ENCODE measurements at places on chromosomes 16 and 17.

GRCh38 chr17:46135879-46136563 is 57.2 kb downstream of the KANSL1 start:
- no peak for DNase-seq

GRCh38 chr17:28533091-28533807 is 19.2 kb downstream of the UNC119 start:
- no peak for DNase-seq

GRCh38 chr17:28982131-28982793 is 23.6 kb downstream of the SEZ6 start:
- DNase-seq = peak; percentile 35

DNA sequence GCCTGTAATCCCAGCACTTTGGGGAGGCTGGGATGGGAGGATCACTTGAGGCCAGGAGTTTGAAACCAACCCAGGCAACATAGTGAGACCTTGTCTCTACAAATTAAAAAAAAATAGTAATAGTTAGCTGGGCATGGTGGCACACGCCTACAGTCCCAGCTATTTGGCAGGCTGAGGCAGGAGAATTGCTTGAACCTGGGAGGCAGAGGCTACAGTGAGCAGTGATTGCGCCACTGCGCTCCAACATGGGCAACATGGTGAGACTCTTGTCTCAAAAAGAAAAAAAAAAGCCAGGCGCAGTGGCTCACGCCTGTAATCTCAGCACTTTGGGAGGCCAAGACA is 56.9 kb upstream of the MRTFB start:
- no peak for DNase-seq

DNA sequence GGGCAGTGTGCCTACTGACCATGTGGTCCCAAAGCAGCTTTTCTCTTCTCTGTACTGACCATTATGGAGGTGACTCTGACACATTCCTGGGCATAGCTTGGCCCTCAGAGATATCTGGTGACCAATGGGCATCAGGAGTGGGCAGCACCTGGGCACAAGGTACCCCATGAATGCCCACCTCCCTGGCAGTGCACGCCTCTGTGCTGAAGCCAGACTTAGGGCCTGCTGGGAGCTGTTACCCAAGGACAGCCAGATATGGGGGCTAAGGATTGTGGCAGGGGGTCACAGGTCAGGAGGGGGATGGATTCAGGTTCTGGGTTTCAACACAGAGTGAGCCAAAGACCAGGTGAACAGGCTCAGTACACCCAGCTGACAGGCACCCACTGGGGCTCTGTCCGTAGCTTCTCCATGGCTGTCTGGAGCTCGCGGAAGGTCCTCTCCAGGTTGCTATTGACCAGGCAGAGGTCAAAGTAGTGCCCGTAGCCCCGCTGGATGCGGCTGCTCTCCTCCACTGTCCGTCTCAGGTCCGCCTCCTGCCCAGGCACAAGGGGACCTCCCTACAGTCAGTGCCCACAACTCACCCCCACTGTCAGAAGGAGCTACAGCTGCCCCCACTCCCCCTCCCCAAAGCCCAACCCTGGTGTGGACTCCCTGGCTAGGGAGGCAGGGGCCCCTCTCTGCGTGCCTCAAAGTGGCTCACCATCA is 29.7 kb downstream of the MPP2 start:
- DNase-seq = no peak

DNA sequence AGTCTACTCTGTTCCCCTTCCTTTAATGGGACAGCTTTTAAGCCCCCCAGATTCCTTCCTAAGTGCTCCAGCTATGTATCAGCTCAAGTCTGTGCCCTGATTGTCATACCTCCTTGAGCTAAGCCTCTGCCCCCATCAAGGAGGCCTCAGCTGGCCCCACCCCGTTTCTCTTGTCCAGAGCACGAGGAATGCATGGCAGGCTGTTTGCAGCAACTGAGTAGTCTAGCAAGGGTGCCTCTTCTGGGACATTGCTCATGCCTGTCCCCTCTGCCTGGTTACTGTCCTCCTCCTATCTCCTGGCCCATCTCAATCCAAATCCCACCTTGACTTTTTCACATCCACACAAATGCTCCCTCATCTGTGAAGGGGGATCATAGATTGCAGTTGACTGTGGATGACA is 27.8 kb upstream of the TMEM220 start:
- DNase-seq = no peak

- no peak for DNase-seq
Observed at GRCh38 chr16:63315229-63315628, 1279.0 kb upstream of the CDH8 start.

DNA sequence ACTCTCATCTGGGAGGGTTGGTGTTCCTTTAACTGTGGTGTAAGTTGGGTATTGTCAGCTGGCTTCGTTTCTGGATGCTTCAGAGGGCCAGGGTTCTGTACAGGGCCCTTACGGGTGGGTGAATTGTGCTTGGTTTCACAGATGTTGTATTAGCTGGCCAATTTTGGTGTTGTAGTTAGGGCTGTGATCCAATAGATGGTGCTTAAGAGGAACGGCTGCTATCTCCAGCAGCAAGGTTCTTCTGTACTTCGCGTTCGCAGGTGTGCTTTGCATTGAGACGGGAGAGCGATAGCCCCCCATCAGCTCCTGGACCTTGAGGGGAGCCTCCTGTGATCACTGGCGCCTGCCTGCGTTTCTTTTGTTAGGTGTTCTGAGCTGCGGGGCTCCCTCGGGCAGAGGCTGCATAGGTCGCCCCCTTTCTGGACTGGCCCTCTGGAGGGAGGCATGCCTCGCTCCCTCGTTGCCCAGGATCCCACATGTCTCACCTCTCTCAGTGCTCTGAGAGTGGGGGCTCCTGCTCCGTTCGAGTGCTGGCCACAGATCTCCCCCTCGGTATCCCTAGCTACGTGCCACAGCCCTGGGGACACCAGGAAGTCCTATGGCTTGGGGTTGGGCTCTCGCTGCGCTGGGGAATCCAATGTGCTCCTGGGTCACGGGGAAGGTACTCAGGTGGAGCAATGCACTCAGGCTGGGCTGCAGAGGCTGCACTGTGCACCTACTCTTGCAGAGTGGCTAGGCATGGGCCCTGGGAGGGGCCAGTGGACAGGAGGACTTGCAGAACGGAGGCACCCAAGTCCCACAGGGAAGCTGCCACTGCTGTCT is 837 bp upstream of the PRDM7 start:
- DNase-seq = no peak

Measured in OCI-M1 (cell line).